Suprapubic skin (tissue), 4 donors: ENCODE measurements at places on chromosomes 4 and X.

GRCh38 chr4:107363125-107363524 is 327.0 kb upstream of the DKK2 start:
- no peaks in the 10 kb centered on the region for H3K4me1 ChIP-seq
- H3K27ac ChIP-seq: no peak overlapping the region
- no peaks in the 10 kb centered on the region for H3K36me3 ChIP-seq
- no peak overlapping the region for H3K4me3 ChIP-seq
- DNase-seq: no peak
- no peaks in the 10 kb centered on the region for H3K27me3 ChIP-seq

GRCh38 chrX:39396358-39396995 is 595.2 kb downstream of the MID1IP1 start:
- no peaks in the 10 kb centered on the region for H3K36me3 ChIP-seq
- DNase-seq: no peak
- H3K4me1 ChIP-seq: peaks cover 4% of the 10 kb centered on the region
- no peaks in the 10 kb centered on the region for H3K27me3 ChIP-seq

DNA sequence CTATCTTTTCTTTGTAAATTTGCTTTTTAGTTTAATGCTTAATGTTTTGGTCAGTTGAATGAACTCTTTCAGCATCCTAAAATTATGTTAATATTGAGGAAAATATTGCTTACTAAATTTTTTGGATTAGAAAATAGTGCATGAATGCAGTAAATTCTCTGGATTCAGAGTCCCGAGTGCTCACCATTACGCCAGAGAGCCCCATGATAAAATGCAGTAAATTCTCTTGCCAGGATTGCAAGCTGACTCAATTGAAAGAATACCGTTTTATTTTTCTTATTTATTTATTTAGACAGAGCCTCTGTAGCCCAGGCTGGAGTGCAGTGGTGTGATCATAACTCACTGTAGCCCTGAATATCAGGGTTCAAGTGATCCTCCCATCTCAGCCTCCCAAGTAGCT is 60.9 kb upstream of the ENPEP start:
- peaks cover 5% of the 10 kb centered on the region for H3K4me1 ChIP-seq
- H3K4me3 ChIP-seq: no peak overlapping the region
- no peaks in the 10 kb centered on the region for H3K36me3 ChIP-seq
- no peak overlapping the region for H3K27ac ChIP-seq
- H3K27me3 ChIP-seq: no peaks in the 10 kb centered on the region

GRCh38 chrX:110056419-110056818 is 53.5 kb downstream of the TMEM164 start:
- H3K27me3 ChIP-seq: no peaks in the 10 kb centered on the region
- H3K4me3 ChIP-seq: no peak overlapping the region

DNA sequence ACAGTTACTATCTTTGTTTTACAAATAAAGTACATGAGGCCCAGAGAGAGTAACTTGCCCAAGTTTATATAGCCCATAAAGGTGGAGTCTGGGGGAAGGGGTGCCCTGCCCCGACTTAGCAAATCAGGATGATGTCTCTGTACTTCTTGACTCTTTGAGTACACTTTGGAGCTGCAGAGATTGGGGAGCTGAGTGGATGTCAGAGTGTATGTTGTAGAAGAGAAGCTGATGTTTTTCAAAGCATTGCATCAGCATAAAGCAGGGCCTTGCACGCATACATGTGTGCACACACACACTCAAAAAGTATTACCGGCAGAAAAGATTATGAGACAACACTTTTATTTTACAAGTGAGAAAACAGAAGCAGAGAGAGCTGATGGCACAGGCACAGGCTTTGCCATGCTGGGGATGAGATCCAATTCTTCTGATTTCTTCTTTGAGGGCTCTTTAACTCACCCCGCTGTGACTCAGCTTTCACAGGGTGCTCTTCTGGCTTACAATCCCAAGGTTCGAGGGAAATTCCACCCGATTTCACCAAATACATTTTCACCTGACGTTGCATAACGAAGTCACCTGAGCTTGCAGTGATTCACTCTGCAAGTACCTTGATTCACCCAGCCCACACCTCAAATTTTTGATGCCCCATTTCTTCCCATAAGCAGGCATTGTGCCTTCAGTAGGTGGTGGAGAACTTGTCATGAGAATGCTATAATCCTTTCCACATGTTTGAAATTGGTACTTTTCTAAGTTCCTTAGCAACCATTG is 292.8 kb upstream of the BOD1L1 start:
- H3K36me3 ChIP-seq: no peaks in the 10 kb centered on the region
- H3K4me1 ChIP-seq: peaks cover 14% of the 10 kb centered on the region
- no peak overlapping the region for H3K4me3 ChIP-seq
- H3K27me3 ChIP-seq: no peaks in the 10 kb centered on the region

DNA sequence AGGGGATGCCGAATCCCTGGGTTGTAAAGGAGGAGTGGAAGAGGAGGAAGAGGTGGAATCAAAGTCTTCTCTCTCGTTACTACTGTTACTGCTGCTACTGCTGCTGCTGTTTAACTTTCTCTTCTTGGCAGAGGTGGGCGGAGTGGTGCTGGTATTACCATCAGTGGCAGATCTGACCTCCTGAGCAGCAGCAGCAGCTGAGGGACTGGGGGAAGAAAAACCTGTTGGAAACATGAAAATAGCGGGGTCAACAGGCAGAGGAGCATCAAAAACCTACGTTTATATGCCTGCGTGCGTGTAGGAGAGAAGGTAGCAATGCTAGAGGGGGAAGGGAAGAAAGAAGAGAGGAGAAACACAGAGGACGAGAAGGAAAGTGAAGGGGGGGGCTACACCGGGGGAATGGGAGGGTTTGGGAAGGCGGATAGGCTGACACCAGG is 339 bp downstream of the CUL4B start:
- DNase-seq: no peak
- peak overlapping the region; percentile 98 for H3K27ac ChIP-seq
- H3K4me1 ChIP-seq: peaks cover 27% of the 10 kb centered on the region
- no peaks in the 10 kb centered on the region for H3K27me3 ChIP-seq
- peak overlapping the region; percentile 60 for H3K4me3 ChIP-seq

- no peaks in the 10 kb centered on the region for H3K4me1 ChIP-seq
- no peak for DNase-seq
- H3K27me3 ChIP-seq: no peaks in the 10 kb centered on the region
- no peak overlapping the region for H3K27ac ChIP-seq
- no peaks in the 10 kb centered on the region for H3K36me3 ChIP-seq
- H3K4me3 ChIP-seq: no peak overlapping the region
These were observed 50.3 kb downstream of the DKK2 start for GRCh38 chr4:106985830-106986229.

DNA sequence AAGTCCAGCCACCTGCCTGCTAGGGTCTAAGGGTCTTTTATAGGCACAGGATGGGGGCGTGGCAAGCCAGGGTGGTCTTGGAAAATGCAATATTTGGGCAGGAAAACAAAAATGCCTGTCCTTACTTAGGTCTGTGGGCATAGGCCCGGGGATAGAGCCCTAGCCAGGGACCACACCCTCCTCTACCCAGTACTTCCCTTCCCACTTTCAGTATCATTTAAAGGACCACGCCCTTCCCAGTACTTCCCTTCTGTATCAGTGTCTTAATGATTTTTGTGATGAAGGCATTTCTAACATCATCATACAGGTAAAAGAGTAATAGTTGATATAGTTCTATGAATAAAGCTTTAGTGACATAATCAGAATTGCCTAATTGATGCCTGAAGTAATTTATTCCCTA is 11.4 kb downstream of the BANK1 start:
- H3K4me3 ChIP-seq: no peak overlapping the region
- H3K27me3 ChIP-seq: no peaks in the 10 kb centered on the region
- H3K36me3 ChIP-seq: no peaks in the 10 kb centered on the region
- no peak for DNase-seq
- no peaks in the 10 kb centered on the region for H3K4me1 ChIP-seq
- no peak overlapping the region for H3K27ac ChIP-seq

DNA sequence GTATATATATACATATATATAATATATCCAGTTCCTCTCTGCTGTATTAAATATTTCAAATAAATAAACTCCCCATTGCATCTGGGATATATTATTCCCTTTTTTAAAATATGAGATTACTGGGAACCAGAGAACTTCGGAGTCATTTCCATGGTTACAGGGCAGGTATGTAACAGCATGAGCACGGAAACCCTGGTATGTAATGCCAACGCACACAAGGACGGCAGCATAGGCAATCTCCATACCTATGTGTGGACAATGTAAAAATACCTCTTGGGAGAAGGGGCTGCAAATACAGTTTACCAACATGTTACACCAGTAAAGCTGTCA is 62.8 kb downstream of the NUDT10 start:
- H3K4me1 ChIP-seq: no peaks in the 10 kb centered on the region
- no peaks in the 10 kb centered on the region for H3K36me3 ChIP-seq
- no peak for DNase-seq
- H3K4me3 ChIP-seq: peak overlapping the region; percentile 45
- H3K27me3 ChIP-seq: peaks cover 6% of the 10 kb centered on the region

DNA sequence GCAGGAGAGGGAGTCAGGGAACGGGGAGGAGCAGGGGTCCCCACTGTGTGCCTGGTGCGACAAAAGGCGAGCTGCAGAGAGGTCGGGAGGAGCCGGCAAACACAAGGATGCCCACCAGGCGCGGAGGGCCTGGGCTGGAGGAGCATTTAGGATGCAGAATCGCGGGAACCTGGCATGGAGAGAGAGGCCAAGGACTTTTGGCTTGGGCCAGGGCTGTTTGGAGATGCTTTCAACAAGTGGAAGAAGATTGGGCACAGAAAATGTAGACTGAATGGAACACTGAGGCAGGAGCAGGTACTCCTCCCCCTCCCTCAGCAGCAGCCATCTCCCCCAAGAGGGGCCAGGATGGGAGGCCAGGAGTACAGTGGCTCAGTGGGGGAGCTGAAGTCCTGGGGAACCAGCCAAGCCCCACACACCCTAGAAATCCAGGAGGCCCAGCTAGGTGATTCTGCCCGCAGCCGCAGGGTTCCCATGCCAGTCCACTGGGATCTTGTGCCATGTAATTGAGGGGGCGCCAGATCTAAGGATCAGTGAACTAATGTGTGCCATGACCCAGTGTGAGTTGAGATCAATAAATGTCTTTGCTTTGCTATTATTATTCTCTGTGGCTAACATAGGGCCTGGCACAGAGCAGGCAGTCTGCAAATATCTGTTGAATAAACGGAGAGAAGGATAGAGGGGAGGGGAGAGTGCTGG is 1.1 kb upstream of the ABLIM2 start:
- H3K27me3 ChIP-seq: peaks cover 4% of the 10 kb centered on the region
- H3K36me3 ChIP-seq: no peaks in the 10 kb centered on the region
- H3K4me1 ChIP-seq: peaks cover 29% of the 10 kb centered on the region
- no peak overlapping the region for H3K27ac ChIP-seq
- no peak for DNase-seq

- no peak for DNase-seq
- no peak overlapping the region for H3K4me3 ChIP-seq
- peaks cover 20% of the 10 kb centered on the region for H3K36me3 ChIP-seq
- H3K27me3 ChIP-seq: no peaks in the 10 kb centered on the region
- H3K27ac ChIP-seq: no peak overlapping the region
These were observed 63.5 kb downstream of the NELFA start for GRCh38 chr4:1945124-1945895.

DNA sequence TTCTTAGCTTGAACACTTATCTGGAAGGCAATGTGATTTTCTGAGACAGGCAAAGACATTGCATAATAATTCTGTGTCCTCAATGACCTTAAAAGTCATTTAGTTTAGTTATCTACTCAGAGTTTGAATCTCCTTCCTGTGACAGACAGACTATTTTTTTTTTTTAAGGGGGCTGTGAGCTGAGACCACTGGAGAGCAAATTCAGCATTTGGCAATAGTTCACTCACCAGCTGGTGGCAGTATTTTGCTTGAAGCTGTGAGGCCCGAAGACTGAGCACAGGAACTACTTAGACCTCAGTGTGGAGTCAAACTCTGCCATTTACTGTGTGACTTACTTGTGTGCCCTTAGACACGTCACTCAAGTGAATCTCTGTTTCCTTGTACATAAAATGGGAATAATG is 22.9 kb upstream of the CPE start:
- H3K4me1 ChIP-seq: peaks cover 12% of the 10 kb centered on the region
- H3K27me3 ChIP-seq: no peaks in the 10 kb centered on the region
- H3K4me3 ChIP-seq: no peak overlapping the region

DNA sequence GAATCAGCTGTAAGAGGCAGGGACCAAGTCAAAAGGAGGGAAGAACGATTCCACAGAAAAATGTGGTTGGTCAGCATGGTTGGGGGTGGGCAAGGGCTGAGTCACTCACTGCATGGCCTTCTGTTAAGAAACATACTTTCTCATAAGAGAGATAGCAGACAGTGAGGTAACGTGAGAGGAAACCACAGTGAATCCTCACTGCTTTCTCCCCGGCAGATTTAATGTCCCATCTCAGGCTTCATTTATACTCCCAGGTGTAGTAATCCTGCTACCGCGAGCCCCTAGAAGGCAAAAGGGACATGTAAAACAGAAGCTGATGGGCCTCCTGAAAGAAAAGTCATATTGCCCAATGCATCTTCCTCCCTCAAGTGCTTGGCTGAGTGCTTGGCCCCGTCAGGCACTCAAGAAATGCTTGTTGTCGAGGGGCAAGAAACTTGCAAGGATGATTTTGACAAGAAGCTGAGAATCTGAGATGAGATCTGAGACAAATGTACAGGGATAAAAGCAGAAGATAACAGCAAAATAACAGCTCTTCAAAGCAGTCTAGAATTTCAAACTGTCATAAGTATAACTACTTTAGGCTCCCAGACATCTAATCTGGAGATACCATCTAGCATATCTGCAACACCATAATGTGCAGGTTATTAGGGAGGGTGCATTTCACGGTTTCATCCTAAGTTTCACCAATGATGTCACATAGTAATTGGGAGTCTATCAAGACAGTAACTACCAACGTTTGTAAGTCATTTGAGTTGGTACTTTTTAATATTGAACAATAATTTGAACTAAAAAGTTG is 40.2 kb downstream of the SH3KBP1 start:
- no peaks in the 10 kb centered on the region for H3K36me3 ChIP-seq
- H3K27me3 ChIP-seq: no peaks in the 10 kb centered on the region
- H3K4me1 ChIP-seq: no peaks in the 10 kb centered on the region

GRCh38 chr4:23268072-23268771 is 575.5 kb downstream of the GBA3 start:
- no peak for DNase-seq
- no peak overlapping the region for H3K4me3 ChIP-seq
- no peaks in the 10 kb centered on the region for H3K4me1 ChIP-seq
- no peak overlapping the region for H3K27ac ChIP-seq
- H3K36me3 ChIP-seq: no peaks in the 10 kb centered on the region

DNA sequence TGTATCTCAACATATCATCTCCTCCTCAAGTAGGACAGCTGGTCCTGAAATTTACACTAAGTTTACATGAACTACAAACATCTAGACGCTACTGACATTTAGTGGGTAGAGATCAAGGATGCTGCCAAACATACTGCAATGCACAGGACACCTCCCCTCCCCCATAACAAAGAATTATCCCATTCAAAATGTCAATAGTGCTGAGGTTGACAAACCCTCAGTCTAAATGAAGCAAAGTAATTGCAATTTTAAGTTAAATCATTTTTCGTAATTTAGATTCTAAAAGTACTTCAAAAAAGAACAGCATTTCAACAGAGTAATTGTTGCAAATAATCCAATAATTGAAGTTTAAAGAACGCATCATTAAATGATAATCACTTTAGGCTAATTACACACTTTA is 1.2 kb downstream of the PRMT9 start:
- H3K27ac ChIP-seq: no peak overlapping the region
- DNase-seq: no peak
- H3K4me1 ChIP-seq: peaks cover 22% of the 10 kb centered on the region
- no peaks in the 10 kb centered on the region for H3K27me3 ChIP-seq
- peak overlapping the region; percentile 86 for H3K4me3 ChIP-seq

GRCh38 chr4:151324752-151325110 is 674 bp downstream of the SH3D19 start:
- no peaks in the 10 kb centered on the region for H3K27me3 ChIP-seq
- H3K27ac ChIP-seq: peak overlapping the region; percentile 95
- DNase-seq: no peak
- H3K36me3 ChIP-seq: no peaks in the 10 kb centered on the region
- peaks cover 39% of the 10 kb centered on the region for H3K4me1 ChIP-seq
- H3K4me3 ChIP-seq: peak overlapping the region; percentile 94
